ENCODE measurements at places on chromosomes 4 and X. TPM values are rescaled to one million over a fixed set of nuclear protein-coding genes. Genes with fewer than 3 reads are reported as not detected.

SHISA3 gene
- total RNA-seq, result 1.9 TPM

SSX4 gene
- total RNA-seq, result not detected

SGMS2 gene
- total RNA-seq, result 16.9 TPM

WDR17 gene
- 20.3 TPM for total RNA-seq

ALB gene
- total RNA-seq, result 1.3 TPM

PTTG2 gene
- 0.28 TPM for total RNA-seq

HPF1 gene
- total RNA-seq, result 31.4 TPM

SPANXA2 gene
- not detected for total RNA-seq

ASB12 gene
- total RNA-seq, result 0.30 TPM

ETDB gene
- not detected for total RNA-seq

PCYT1B gene
- 13.0 TPM for total RNA-seq

KIAA1210 gene
- total RNA-seq, result 2.1 TPM

FAM53A gene
- 3.3 TPM for total RNA-seq

NR3C2 gene
- total RNA-seq, result 19.1 TPM

MFAP3L gene
- 34.4 TPM for total RNA-seq

NAP1L3 gene
- total RNA-seq, result 71.4 TPM

GLOD5 gene
- total RNA-seq, result not detected

TGIF2LX gene
- total RNA-seq, result not detected

GRCh38 chrX:154304846-154305245, 9.3 kb downstream of the TKTL1 start:
- no peak overlapping the region for H3K27ac ChIP-seq
- H3K4me1 ChIP-seq, result peaks cover 22% of the 10 kb centered on the region
- no peak overlapping the region for H3K4me3 ChIP-seq
- no peak for DNase-seq
- H3K27me3 ChIP-seq, result no peaks in the 10 kb centered on the region

DNA sequence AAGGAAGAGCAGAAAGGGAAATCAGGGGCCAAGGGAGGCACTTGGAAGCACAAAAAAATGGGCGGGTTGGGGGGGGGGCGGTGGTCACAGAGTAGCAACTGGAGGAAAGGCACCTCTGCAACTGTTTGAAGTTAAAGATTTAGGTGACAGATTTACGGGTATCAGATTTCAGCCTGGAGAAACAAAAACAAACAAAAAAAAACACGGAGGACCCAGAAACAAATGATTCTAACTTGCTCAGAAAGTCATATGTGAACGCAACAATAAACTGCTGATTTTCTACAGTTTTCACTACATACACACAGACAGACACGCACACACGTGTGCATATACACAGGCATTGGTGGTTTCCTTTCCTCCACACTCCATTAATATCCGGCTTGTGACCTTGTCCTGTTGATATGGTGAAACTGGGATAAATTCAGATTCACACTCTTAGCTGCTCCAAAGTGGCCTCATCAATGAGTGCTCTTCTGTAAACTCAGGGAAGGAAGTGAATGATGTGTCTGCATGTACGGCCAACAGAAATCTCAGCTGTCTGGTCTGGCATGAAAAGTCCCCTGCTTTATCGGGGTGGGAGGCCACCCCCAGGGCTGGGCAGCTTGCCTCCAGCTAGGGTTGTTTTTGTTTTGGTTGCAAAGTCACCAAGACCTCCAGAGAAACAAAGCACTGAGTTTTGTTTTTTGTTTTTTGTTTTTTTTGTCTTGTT, 54.3 kb downstream of the CHST7 start:
- H3K4me3 ChIP-seq, result no peak overlapping the region
- H3K27ac ChIP-seq, result no peak overlapping the region
- no peaks in the 10 kb centered on the region for H3K27me3 ChIP-seq
- peaks cover 2% of the 10 kb centered on the region for H3K36me3 ChIP-seq
- DNase-seq, result no peak
- no peaks in the 10 kb centered on the region for H3K4me1 ChIP-seq

GRCh38 chrX:121642415-121642814, 595.0 kb downstream of the GLUD2 start:
- H3K4me1 ChIP-seq, result no peaks in the 10 kb centered on the region
- no peaks in the 10 kb centered on the region for H3K27me3 ChIP-seq

DNA sequence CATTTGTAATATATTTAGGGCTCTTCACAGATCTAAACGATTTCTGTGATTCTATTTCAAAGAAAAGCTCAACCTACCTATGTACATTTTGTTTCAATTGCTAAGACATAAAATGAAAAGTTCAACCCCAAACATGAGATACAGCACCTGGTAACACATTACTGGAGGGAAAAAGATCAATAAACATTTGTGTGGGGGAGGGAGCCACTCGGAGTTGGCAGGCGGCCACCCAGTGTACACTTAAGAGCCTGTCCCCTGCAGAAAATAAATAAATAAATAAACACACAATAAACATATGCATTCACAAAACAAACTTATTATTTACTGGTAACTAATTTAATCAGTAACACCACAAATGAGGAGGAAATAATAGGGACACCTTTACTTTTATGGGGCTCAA, 19.3 kb downstream of the PRSS48 start:
- H3K27me3 ChIP-seq, result no peaks in the 10 kb centered on the region
- no peak overlapping the region for H3K27ac ChIP-seq
- no peak overlapping the region for H3K4me3 ChIP-seq

- no peak overlapping the region for H3K4me3 ChIP-seq
- H3K36me3 ChIP-seq, result no peaks in the 10 kb centered on the region
- no peaks in the 10 kb centered on the region for H3K4me1 ChIP-seq
- DNase-seq, result peak; percentile 6
Observed at GRCh38 chrX:124274438-124275181, 57.9 kb upstream of the TEX13D start.

GRCh38 chr4:11223311-11223710, 205.4 kb downstream of the HS3ST1 start:
- H3K27me3 ChIP-seq, result no peaks in the 10 kb centered on the region
- no peak overlapping the region for H3K4me3 ChIP-seq
- DNase-seq, result peak; percentile 58
- H3K4me1 ChIP-seq, result peaks cover 7% of the 10 kb centered on the region
- no peak overlapping the region for H3K27ac ChIP-seq
- H3K36me3 ChIP-seq, result no peaks in the 10 kb centered on the region

DNA sequence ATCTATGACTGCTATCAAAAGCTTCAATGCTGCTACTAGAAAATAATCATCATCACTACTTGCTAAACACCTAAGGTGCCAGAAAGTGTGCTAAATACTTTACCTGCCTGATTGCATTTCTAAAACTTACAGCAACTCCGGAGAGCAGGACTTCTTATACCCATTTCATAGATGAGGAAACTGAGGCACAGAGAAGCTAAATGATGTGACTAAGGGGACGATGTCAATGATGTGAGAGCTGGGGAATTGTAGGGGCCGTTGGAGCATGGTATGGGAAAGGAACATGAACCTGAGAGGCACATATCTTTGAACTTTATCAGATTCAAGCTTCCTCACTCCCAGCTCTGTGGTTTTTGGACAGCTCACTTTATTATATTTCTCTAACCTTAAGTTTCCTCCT, 38.7 kb downstream of the CCKAR start:
- H3K27ac ChIP-seq, result no peak overlapping the region
- no peaks in the 10 kb centered on the region for H3K4me1 ChIP-seq
- DNase-seq, result no peak
- no peak overlapping the region for H3K4me3 ChIP-seq
- H3K27me3 ChIP-seq, result no peaks in the 10 kb centered on the region

- H3K4me1 ChIP-seq, result no peaks in the 10 kb centered on the region
- no peak overlapping the region for H3K4me3 ChIP-seq
- H3K27me3 ChIP-seq, result no peaks in the 10 kb centered on the region
- no peak overlapping the region for H3K27ac ChIP-seq
- no peaks in the 10 kb centered on the region for H3K36me3 ChIP-seq
Observed at GRCh38 chr4:148364525-148364924, 77.7 kb downstream of the NR3C2 start.

- H3K36me3 ChIP-seq, result no peaks in the 10 kb centered on the region
- DNase-seq, result no peak
- H3K4me3 ChIP-seq, result no peak overlapping the region
- no peaks in the 10 kb centered on the region for H3K27me3 ChIP-seq
- H3K27ac ChIP-seq, result no peak overlapping the region
Observed at GRCh38 chr4:78247536-78248285, 190.6 kb downstream of the FRAS1 start.

- no peaks in the 10 kb centered on the region for H3K4me1 ChIP-seq
- no peak overlapping the region for H3K4me3 ChIP-seq
- no peaks in the 10 kb centered on the region for H3K36me3 ChIP-seq
- no peaks in the 10 kb centered on the region for H3K27me3 ChIP-seq
- H3K27ac ChIP-seq, result no peak overlapping the region
Observed at GRCh38 chr4:185931986-185932385, 120.0 kb upstream of the SORBS2 start.

DNA sequence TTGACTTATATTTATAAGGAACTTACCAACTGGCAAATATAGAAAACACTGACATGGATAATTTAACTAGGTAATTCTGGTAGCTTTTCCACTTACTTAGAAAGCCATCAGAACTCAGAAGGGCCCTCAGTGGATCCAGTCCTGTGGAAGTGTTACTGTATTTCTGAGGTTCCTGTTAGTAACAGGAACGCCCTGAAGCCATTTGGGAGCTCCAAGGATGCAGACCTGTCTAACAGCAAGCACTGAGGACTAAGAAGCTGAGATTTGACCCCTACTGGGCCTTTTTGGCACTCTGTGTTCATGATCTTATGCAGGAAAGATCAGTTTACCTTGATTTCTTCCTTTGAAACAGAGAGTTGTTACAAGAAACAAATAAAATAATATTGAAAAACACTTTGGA, 46.0 kb upstream of the TLL1 start:
- no peaks in the 10 kb centered on the region for H3K36me3 ChIP-seq
- H3K27me3 ChIP-seq, result no peaks in the 10 kb centered on the region
- H3K4me1 ChIP-seq, result no peaks in the 10 kb centered on the region

- H3K4me3 ChIP-seq, result no peak overlapping the region
- no peak overlapping the region for H3K27ac ChIP-seq
- no peaks in the 10 kb centered on the region for H3K27me3 ChIP-seq
- DNase-seq, result no peak
- H3K36me3 ChIP-seq, result no peaks in the 10 kb centered on the region
- H3K4me1 ChIP-seq, result no peaks in the 10 kb centered on the region
Observed at GRCh38 chrX:27968352-27968751, 12.9 kb downstream of the DCAF8L1 start.

DNA sequence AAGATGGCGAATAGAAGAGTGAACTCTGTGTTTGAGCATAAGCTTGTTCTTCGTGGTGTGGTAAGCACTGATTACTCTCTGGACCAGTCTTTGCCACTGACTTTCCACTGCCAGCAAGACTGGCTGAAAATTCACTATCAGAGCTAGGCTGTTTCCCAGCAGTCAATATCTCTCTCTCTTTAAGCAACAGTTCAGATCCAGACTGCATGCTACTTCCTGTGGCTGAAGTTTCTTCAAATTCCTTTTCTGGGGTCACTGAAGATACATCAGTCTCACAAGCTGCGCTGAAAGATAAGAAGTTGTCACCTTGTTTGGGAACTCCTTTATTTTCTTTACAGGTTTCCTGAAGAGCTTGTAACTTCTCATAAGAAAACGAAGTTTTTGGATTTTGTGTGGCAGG, 54.0 kb upstream of the FAM120C start:
- H3K4me1 ChIP-seq, result no peaks in the 10 kb centered on the region
- DNase-seq, result no peak

DNA sequence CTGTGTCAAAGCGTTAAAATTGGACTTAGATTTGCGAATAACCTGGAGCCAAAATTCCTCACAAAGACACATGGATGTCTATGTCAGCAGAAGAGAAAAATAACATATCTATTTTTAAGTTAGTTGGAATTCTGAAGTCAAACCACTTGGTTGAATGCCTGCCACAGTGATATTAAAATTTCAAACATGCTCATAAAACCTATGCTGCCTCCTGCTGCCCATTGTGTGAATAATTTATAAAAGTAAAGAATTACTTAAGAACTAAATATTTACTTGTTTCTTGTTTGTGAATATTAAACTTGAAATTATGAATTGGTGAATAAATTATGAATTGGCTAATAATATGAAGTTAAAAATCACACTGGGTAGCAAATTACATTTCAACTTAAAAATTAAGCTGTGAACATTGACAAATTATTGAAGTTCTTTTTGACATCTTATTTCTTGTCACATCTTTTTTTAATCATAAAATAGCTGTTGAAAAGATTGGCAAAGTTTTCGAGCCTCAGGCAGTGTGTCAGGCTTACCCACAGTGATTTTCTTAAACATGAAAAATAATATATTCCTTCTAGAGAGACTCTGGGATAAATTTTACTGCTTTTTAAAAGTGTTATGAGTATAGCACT, 35.4 kb downstream of the FABP2 start:
- no peak for DNase-seq
- H3K27me3 ChIP-seq, result no peaks in the 10 kb centered on the region
- no peak overlapping the region for H3K27ac ChIP-seq
- H3K4me3 ChIP-seq, result no peak overlapping the region

- no peaks in the 10 kb centered on the region for H3K4me1 ChIP-seq
- H3K4me3 ChIP-seq, result no peak overlapping the region
- no peaks in the 10 kb centered on the region for H3K36me3 ChIP-seq
- no peak overlapping the region for H3K27ac ChIP-seq
- no peak for DNase-seq
Observed at GRCh38 chr4:160020804-160021203, 917.9 kb downstream of the RAPGEF2 start.

- DNase-seq, result peak; percentile 17
- no peaks in the 10 kb centered on the region for H3K4me1 ChIP-seq
- no peaks in the 10 kb centered on the region for H3K27me3 ChIP-seq
- H3K36me3 ChIP-seq, result no peaks in the 10 kb centered on the region
Observed at GRCh38 chr4:95129821-95130311, 372.1 kb downstream of the BMPR1B start.

DNA sequence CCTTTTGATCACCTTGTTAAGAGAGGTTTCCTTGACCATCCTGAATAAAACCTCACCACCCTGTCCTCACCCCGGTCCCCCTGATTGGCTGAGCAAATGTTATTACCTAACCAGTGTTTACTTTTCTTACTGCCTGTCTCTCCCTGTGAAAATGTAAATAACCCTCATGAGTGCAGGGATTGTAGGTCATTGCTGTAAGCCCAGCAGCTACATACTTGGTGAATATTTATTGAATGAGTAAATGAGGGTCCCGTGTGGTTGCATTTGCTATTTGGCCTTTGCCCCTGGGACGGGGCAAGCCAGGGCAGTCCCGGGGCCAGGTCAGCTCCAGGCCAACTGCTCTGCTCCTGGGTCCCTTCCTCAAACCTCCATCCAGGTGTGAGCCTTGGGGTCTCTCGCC, 55.5 kb upstream of the CLCN4 start:
- no peaks in the 10 kb centered on the region for H3K4me1 ChIP-seq
- peaks cover 9% of the 10 kb centered on the region for H3K36me3 ChIP-seq
- no peaks in the 10 kb centered on the region for H3K27me3 ChIP-seq
- H3K27ac ChIP-seq, result no peak overlapping the region
- no peak overlapping the region for H3K4me3 ChIP-seq

DNA sequence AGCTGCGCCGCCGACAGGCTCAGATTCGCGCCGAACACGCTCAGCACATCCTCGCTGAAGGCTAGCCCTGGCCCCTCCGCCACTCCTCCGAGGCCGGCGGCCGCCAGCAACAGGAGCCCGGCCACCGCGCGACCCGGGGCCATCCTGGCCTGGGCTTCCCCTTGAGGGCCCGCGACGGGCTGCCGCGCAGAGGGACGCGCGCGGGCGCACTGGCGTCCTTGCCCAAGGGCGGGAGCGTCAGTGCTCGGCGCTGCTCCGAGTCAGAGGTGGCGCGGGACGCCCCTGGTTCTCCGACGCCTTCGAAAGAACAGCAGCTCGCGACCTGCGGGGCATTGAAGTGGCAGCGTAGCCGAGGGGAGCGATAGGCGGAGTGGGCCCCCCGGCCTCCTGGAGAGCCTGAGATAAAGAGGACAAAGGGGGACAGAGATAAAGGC, 745 bp downstream of the SLC39A8 start:
- H3K27ac ChIP-seq, result peak overlapping the region; percentile 59
- peak; percentile 66 for DNase-seq
- peaks cover 16% of the 10 kb centered on the region for H3K4me1 ChIP-seq
- H3K4me3 ChIP-seq, result peak overlapping the region; percentile 66

Data from spinal cord (tissue), 10 donors.